ENCODE measurements at places on chromosomes 7 and 10. TPM values are rescaled to one million over a fixed set of nuclear protein-coding genes. Genes with fewer than 3 reads are reported as not detected.

DNA sequence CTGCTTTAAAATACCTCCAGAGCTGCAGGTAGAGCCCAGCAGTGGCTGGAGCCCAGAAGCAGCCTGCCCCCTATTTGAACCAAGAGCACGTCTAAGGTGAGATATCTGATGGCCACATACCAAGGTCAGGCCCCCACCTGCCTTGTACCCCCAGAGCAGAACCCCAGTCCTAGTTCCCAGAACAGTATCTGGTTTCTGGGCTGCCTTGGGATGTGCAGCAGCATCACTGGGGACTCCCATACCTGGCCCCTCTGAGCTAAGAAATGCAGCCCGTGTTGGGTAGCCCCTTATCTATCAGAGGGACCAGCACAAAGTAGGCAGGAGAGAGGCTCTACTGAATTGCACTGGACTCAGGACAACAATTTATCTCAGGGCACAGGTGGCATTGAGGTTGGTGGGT lies 8.9 kb downstream of the SFTPD start:
- no peak for DNase-seq

STEAP2 gene
- polyA plus RNA-seq, result 0.81 TPM

SLC13A1 gene
- polyA plus RNA-seq, result not detected

NKX2-3 gene
- polyA plus RNA-seq, result not detected

SEMA3D gene
- polyA plus RNA-seq, result 0.16 TPM

DKK1 gene
- polyA plus RNA-seq, result 0.08 TPM

DNA sequence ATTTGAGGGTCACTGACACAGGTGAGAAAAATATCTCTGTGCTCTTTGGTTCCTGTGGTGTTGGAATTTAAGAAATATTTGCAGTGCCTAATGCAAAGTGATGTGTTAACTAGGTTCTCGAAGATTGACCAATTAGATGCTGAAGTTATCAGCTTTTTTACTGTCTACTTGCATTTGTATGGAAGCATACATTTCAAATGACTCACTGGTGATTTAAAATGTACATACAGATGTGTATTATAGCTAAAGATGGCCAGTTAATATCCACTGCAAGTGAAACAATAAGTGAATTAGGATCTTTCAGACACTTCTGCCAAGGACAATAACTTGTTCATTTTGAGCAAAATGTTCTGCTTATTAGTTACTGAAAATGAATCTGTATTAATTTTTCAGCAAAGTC lies 205.0 kb downstream of the FANK1 start:
- no peak for DNase-seq

IFIT5 gene
- polyA plus RNA-seq, result 9.1 TPM

ZNF398 gene
- 10.9 TPM for polyA plus RNA-seq

DNA sequence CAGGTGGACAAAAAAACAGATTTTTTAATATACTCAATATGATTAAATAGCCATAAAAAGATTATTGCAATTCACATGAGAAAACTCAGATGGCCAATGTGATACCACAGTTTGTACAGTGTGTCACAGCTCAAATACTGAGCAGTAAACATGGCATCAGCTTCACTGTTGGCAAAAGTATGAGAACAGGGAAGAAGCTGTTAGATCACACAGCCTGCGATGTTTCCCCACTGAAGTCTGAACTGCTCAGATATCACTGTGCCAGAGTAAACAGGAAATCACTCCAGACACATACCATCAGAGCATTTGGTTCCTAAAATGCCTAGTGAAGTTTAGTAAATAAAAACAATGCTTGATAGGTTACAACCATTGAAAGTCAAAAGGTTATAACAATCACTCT lies 347.8 kb downstream of the ETV1 start:
- no peak for DNase-seq

GRCh38 chr10:51667678-51668335 lies 31.6 kb downstream of the CSTF2T start:
- no peak for DNase-seq

PRKAG2 gene
- 5.9 TPM for polyA plus RNA-seq

CACUL1 gene
- 17.1 TPM for polyA plus RNA-seq

GRCh38 chr7:116447966-116448839 lies 51.3 kb upstream of the CAV2 start:
- no peak for DNase-seq

TMEM176B gene
- not detected for polyA plus RNA-seq

- DNase-seq, result no peak
These were observed 108.2 kb upstream of the NFE2L3 start for GRCh38 chr7:26043801-26044200.

DNA sequence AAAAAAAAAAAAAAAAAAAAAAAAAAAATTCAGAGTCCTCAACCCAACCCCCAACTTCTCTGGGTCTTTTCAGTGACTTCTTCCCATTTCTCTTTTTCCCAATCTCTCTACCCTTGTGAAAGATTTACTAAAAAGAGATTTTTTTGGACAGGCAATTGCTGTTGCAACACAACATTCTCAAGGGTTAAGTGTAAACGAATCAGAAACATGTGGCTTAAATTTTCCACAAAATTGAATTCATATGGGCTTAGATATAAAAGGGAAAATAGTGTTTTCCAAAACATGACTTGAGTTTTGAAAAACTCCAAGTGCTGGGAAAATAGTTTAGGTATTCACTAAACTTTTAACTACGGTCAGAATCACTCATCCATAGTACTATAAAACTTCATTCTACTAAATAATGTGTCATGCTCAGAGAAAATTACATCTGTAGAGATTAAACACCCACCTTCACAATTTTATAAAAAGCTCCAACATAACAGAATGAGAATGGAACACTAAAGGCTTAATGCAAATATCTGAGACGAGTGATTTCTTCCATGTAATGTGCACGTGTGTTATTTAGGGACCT lies 643.1 kb downstream of the PARD3 start:
- no peak for DNase-seq

MSMB gene
- not detected for polyA plus RNA-seq

- DNase-seq, result no peak
These were observed 219.6 kb upstream of the GPR26 start for GRCh38 chr10:123446449-123447156.

All from GM12878 (cell line).